ENCODE measurements at places on chromosomes 7 and 10.
A peak's percentile ranks its signal among the peaks of the same experiment; 100 is the strongest.

GRCh38 chr10:17453373-17454091 is 863 bp downstream of the ST8SIA6 start:
- peak; percentile 90 for DNase-seq

DNA sequence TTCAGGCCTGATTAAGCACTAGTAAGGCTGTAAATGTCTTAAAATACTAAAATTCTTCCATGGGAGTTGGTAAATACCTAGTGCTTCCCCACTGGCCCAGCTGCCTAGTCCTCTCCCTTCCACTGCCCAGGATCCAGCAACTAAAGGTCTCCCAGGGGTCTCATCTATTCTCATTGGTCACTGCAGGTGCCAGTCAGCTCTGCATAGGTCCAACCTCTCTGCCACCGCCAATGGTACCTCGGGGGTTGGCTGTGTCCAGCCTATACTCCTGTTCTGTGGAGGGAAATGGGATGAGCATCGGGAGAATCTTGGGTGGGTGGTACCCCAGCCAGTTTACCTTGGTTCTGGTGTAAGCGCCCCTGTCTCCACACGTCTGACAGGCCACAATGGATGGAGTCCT is 6.1 kb upstream of the CREB5 start:
- peak; percentile 72 for DNase-seq

GRCh38 chr10:132860532-132860931 is 74.6 kb upstream of the NKX6-2 start:
- DNase-seq, result peak; percentile 53

GRCh38 chr10:101111547-101111946 is 19.6 kb upstream of the TLX1 start:
- DNase-seq, result no peak

GRCh38 chr10:123156078-123156477 is 1.9 kb downstream of the BUB3 start:
- DNase-seq, result no peak

DNA sequence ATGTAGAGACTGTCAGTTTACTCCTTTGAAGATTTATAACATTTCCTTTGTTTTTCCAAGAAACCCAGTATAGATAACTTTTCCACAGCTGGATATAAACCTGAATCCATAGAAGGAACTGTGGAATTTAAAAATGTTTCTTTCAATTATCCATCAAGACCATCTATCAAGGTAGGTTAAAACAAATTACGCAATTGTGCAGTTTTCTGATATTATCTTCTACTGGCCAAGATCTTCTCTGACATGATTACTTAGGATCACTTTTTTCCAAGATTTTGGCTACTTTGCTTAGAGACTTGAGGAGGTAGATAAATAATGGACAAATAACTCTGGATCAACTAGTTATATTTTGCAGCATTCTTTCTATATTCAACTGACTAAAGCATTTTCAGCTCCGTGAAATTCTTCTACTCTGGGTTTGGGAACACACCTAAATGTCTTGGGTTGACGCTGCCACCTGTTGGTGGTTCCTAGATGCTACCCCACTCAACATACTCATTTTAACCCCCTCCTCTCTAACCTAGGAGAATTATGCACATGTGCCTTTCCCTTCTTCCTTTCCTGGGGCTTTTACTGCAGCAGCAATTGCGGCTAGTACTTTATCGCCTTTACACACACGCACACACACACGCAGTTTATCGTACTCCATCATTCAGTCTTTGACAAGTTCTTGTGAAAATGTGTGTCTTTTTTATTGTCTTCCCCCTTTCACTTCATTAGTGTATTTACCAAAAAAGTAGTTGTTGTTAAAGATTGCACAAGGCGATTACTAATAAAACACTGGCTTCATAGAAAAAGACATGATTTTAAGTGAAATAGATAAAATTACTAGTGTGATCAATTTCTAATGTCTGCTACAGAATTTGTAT is 32.7 kb downstream of the ABCB5 start:
- DNase-seq, result peak; percentile 85

DNA sequence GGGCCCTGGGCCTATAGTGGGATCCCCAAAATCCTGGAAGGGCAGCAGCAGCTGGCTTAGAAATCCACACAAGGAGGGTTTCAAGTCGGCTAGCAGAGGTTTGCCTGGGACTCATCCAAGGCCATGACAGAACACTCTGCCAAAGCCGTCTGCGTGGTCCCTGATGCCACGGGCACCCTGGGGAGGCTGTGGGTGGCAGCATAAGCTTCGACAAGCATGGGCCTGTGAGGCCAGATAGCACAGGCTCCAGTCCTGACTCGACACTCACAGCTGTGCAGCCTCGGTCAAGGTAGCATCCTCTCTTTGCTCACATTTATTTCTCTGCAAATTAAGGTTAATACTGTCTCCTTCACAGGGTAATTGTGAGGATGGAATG is 138.3 kb downstream of the JCAD start:
- no peak for DNase-seq

GRCh38 chr7:156232931-156233705 is 407.5 kb upstream of the RNF32 start:
- DNase-seq, result peak; percentile 48

DNA sequence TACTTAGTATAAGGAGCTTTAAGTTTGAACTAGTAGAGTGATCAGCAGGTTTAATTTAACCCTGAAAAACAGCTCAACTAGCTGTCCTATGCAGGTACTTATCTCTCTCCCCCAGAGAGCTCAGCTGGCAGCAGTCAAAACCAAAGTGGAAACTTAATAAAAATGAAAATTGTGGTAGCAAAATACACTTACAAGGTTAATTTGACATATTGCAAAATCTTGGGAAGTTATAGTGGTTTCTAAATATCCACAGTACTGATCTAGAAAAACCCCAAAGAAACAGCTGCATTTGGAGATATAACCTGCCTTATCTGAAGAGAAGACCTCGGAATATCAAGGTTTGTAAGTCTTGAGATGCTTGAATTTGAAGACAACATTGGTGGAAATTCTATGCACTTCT is 269.2 kb downstream of the RNLS start:
- DNase-seq, result no peak

DNA sequence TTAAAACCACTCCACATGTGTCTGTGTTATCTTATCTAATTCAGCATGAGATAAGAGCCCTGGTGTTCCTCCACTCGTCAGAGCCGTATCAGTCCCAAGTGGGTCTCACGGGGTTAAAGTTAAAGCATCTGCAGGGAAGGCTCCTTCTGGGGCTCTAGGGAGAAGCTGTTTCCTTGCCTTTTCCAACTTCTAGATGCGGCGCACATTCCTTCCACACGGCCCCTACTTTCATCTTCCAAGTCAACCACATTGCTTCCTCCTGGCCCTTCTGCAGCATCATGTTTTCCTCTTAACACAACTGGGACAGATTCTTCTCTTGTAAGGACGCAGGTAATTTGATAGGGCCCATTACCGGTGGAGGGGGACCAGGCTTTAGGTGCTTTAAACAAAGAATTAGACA is 620.1 kb upstream of the DPP6 start:
- peak; percentile 76 for DNase-seq

DNA sequence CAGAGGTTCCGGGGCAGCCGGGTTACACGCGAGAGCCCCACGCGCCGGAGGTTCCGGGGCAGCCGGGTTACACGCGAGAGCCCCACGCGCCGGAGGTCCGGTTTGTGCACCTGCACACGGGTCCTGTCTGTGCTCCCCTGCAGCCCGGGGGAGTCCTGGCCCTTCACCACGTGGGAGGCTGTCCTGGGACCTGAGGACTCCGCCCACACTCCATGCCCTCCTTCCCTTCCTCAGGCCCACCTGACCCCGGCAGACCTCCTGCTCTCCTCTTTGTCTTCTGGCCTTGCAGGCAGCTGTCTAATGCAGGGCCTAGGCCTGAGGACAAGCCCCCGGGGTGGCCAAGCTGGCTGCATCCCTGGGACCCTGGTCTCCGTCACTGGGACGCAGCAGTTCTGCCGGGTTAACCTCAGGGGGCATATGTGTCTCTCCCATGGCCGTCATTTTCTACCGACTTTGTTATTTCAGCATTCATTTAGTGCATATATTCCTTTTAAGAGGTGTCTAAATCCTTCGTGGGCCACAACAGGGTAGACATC is 374.6 kb downstream of the DNAJB6 start:
- DNase-seq, result peak; percentile 37

DNA sequence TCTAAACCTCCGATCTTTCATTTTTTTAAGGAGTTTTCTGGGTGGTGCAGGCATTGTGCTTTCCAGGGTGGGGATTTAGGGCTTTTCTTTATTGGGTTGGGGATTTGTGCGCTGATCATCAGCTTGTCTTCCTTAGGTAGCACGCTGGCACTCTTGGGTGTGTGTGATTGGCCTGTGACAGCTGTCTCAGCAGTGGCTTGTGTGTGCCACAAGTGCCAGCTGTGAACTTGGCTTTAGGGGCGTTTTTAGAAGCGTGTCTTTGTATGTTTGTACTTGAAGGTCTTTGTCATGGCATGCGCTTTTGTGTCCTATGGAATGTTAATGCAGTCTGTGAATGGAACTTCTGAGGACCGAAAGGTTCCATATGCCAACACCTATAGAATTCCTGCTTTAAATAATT is 788 bp downstream of the AKAP9 start:
- peak; percentile 65 for DNase-seq

GRCh38 chr7:45888993-45889366 is 692 bp downstream of the IGFBP1 start:
- no peak for DNase-seq

GRCh38 chr10:13206546-13207443 is 27.4 kb downstream of the UCMA start:
- DNase-seq, result no peak

GRCh38 chr10:50426485-50426884 is 175.2 kb upstream of the ASAH2 start:
- no peak for DNase-seq

GRCh38 chr10:119319161-119319919 is 112.0 kb downstream of the GRK5 start:
- DNase-seq, result no peak

DNA sequence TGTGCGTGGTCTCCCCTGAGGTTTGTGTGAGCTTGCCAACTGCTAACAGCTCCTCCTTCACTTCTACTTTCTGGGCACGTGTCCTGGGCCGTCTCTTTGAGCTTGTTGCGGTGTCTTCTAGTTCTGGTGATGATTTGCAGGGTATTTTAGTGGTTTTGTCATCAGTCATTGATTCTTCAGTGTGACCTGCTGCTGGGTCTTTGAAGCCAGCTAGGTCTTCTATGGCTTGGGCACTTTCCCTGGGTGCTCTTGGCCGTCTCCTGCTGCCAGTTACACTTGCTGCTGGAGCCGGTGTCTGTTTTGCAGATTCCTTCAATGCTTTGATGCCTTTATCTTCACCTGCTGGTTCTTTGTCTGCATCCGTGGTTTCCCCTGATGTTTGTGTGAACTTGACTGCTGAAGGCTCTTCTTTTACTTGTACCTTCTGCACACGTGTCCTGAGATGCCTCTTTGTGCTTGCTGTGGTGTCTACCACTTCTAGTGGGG is 23.0 kb downstream of the MKI67 start:
- DNase-seq, result no peak

DNA sequence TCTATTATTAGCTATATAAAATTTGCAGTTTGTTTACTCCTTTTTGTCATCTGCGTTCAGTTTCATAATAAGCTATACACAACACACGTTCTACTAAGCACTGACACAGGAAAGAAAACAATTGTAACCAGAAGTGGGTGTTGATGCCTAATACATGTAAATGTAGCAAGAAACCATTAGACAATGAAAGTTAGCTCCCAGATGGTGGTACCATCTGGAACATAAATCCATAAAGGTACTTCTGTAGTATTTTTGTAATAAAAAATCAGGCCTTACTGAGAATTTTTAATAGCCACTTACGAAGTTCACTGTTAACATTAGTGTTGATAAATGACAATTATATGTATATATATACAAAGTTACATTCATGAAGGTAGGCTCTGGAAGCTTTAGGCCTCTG is 194.7 kb downstream of the KCND2 start:
- no peak for DNase-seq

DNA sequence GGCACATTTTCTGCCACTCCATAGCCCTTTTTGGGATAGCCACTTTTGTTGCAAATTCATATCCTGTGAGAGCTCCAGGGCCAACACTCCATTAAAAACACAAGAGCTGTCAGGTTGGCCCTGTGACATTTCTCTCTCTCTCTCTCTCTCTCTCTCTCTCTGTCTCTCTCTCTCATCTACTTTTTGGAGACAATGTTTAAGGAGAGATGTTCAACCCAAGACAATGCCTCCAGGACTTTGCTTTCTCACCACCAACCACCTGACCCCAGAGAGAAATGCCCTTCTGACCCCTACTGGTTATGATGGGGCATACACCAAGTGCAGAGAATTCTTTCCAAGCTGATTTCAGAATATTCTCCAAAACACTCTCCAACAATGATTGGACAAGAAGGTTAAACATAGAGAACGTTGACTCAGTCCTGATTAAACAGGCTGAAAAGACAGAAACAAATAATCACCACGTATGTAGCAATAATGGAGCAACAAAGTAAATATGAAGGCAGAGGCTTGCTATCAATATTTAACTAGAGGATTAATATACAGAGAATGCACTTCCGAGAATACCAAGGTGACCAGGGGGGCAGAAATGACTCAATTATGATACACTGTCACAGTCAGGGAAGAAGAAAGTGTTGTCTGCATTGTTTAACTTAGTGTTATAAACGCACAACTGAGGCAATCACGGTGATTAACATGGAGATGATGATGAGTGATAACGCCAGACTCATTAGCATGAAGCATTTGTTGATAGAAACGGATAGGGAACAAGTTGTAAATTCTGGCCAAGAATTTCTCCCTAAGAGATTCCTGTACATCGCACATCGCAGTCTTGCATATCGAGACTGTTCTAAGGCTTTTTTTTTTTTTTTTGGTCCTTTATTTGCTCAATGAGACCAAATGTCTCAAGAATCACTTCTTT is 178.5 kb downstream of the NRP1 start:
- peak; percentile 64 for DNase-seq

GRCh38 chr10:132065491-132066105 is at the start of gene JAKMIP3:
Gene JAKMIP3, plus strand, starts transcription at chr10:132065946. Its CDS starts 38,863 bp downstream, at chr10:132104809.
- DNase-seq, result peak; percentile 80

DNA sequence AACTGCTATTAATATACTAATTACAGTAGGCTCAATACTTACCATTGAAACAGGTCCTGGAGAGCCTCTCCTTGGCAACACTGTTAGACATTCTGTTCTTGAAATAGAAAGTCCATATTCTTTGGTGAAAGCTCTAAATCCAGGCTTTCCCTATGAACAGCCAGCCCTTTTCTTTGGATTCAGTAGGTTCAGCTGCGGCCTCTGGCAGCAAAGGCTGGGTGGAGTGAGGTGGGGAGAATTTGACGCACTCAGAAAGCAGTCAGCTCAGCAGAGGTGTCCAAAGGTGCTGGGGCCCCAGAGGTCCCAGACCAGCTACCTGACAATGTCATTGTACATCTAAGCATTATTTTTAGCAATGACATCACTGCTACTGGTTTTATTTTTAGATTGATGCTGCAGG is 146.1 kb downstream of the GRK5 start:
- no peak for DNase-seq

GRCh38 chr10:96789571-96790108 is 42.5 kb upstream of the LCOR start:
- DNase-seq, result no peak
